ENCODE measurements at places on chromosomes 1 and 21.

DNA sequence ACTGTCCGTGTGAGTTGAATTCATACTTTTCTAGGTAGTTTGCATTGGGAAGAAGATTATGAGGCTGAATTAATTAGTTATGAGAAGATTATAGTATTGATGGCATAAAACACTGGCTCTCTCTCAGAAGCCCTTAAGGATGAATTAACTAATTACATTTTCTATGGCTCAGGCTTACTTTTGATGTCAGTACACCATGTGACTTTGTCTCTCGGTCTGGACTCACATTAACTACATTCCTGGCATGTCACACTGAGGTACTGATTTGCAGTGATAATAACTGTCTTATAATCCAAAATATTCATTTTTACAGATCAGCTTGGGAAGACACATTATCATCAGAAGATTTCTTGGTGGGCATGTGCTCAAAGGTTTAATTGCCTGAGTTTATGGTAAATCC is 362.2 kb downstream of the ZP4 start:
- no peak for DNase-seq

- no peak for DNase-seq
Observed at GRCh38 chr1:39892601-39893595, 8.8 kb downstream of the MYCL start.

DNA sequence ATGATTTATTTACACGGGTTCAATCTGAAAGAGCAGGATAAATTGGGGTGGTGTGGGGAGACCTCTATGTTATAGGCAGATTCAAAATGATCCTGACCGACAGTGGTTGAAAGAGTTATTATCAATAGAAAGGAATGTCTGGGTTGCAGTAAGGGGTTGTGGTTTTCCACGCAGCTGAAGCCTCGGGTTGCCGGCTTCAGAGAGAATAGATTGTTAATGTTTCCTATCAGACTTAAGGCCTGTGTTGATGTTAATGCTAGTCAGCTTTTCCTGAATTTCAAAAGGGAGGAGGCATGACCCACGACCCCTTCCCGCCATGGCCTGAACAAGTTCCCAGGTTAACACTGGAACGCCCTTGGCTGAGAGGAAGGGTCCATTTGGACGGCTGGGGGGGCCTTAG is 2.2 kb upstream of the UBE2J2 start:
- no peak for DNase-seq

- no peak for DNase-seq
Observed at GRCh38 chr21:44436958-44437357, 18.4 kb upstream of the LRRC3 start.

GRCh38 chr21:43025636-43026180 is 49.9 kb downstream of the CBS start:
- no peak for DNase-seq

- DNase-seq, result no peak
Observed at GRCh38 chr1:45914836-45915235, 111.4 kb downstream of the MAST2 start.

DNA sequence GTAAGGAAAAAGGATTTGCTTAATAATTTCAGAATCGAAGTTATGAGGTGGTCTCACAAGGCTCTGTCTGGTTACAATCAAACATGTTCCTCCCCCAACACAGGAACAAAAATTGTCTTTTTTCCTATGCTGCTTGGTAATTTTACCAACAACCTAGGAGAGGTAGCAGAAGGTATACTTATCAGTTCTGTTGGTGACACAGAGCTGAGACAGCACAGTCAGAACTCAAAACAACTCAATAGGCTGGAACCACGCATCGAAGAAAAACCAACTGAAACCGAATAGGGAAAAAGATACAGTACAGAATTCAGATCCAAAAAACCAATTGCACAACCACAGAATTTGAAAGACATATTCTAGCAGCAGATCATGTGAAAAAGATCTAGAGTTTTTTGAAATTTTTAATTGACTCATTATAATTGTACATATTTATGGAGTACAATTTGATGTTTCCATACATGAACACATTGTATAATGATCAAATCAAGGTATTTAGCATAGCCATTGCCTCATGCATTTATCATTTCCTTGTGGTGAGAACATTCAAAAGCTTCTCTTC is 3.8 kb downstream of the G0S2 start:
- no peak for DNase-seq

DNA sequence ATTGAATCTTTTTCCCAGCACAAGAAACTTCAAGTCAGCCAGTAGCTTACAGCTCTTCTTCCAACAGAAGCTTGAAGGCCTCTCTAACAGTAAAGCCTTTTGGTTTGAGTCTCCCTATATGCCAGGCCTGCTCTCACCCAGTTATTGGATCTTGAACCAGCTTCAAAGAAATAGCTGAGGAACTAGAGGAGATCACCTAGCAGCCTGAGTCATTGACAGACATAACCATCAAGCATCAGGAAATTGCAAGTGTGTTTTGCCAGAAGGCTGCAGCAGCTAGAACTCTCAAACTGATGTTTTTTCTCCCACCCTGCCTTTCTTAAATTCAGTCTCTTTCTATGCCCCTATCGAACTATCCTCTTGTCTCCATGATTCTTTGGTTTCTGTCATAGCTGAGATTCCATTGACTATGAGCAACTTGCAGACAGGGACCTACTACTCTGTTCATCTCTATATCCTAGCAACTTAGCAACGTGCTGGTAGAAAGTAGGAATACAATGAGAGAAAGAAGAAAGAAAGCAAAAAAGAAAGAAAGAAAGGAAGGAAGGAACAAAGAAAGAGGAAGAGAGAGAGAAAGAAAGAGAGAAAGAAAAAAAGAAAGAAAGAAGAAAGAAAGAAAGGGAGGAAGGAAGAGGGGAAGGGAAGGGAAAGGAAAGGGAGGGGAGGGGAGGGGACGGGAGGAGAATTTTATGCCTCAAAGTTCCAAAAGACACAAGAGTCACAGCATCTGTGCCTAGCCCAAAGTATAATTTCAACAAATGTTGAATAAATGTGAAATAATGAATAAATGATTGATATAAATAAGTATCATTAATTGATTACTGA is 60.0 kb upstream of the FGGY start:
- DNase-seq, result no peak

GRCh38 chr1:161099090-161099802 is 1.1 kb downstream of the KLHDC9 start:
- no peak for DNase-seq

GRCh38 chr1:1006305-1007159 is 6.6 kb upstream of the HES4 start:
- DNase-seq, result no peak

- no peak for DNase-seq
Observed at GRCh38 chr1:92900539-92900938, 60.7 kb downstream of the DIPK1A start.

GRCh38 chr1:226950871-226951270 is 10.8 kb downstream of the COQ8A start:
- DNase-seq, result no peak

- DNase-seq, result no peak
Observed at GRCh38 chr1:34167389-34167788, 2.4 kb upstream of the CSMD2 start.

All from stimulated activated CD4-positive, alpha-beta T cell treated with anti-CD3 and anti-CD28 coated beads, Interleukin-4, amount 100 ng/mL, for 1 hour (primary cell).